ENCODE measurements at places on chromosomes 1 and 21. TPM values are rescaled to one million over a fixed set of nuclear protein-coding genes. Genes with fewer than 3 reads are reported as not detected.

- H3K27me3 ChIP-seq: no peaks in the 10 kb centered on the region
- no peak overlapping the region for H3K27ac ChIP-seq
- H3K4me1 ChIP-seq: no peaks in the 10 kb centered on the region
- no peak overlapping the region for H3K4me3 ChIP-seq
These were observed 47.6 kb downstream of the TYW3 start for GRCh38 chr1:74780594-74780993.

Gene TRIM67
- not detected for total RNA-seq

Gene LDLRAD1
- 1.4 TPM for total RNA-seq

DNA sequence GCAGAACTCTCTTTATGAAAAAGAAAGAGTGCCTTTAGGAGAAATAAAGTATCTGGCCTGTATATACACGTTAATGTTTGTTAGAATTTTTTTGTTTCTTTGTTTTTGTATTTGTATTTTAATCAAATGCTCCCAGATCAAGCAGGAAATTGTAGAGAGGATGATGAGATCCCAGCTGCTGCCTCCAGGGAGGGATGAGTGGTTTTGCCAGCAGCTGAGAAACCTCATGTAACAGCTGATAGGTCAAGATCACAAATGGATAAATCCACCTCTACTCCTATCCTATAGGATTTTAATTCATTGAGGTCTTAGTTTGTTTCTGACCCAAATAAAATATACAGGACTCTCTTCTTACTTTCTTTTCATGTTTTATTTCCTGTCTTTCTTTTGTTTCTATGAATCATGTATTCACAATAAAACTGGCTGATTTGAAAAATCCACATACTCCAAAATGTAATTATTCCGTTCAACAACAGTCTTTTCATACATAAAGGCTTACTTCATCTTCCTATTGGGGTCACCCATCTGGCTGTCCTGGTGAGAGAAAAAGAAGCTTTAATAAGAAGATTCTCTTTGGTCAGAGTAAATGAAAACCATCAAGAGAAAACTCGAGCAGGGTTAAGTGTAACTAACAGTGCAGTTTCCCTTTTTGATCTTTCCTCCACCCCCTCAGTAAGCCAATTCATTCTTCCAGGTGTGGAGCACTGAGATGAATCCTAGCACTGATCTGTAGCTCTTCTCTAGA lies 129.3 kb upstream of the PLPPR5 start:
- no peaks in the 10 kb centered on the region for H3K4me1 ChIP-seq
- H3K4me3 ChIP-seq: no peak overlapping the region
- no peak for DNase-seq
- no peaks in the 10 kb centered on the region for H3K36me3 ChIP-seq
- H3K27me3 ChIP-seq: no peaks in the 10 kb centered on the region

Gene LHX8
- not detected for total RNA-seq

Gene GIPC2
- 3.8 TPM for total RNA-seq

- H3K4me1 ChIP-seq: peaks cover 24% of the 10 kb centered on the region
- peak within 1 kb of the TSS; percentile 80 for H3K27ac ChIP-seq
- H3K27me3 ChIP-seq: no peaks in the 10 kb centered on the region
- H3K36me3 ChIP-seq: no peaks in the 10 kb centered on the region
These were observed at the start of gene PDZK1IP1 for GRCh38 chr1:47189844-47190508. PDZK1IP1 (minus strand) TSS chr1:47190036; CDS start chr1:47189932, 104 bp downstream.

GRCh38 chr1:222372221-222372620 lies 175.7 kb downstream of the HHIPL2 start:
- H3K27ac ChIP-seq: no peak overlapping the region
- H3K4me1 ChIP-seq: no peaks in the 10 kb centered on the region
- H3K27me3 ChIP-seq: no peaks in the 10 kb centered on the region
- no peaks in the 10 kb centered on the region for H3K36me3 ChIP-seq
- H3K4me3 ChIP-seq: no peak overlapping the region

Gene LMOD1
- total RNA-seq: 8.3 TPM

- peak overlapping the region; percentile 85 for H3K27ac ChIP-seq
- no peaks in the 10 kb centered on the region for H3K36me3 ChIP-seq
- no peak for DNase-seq
- no peaks in the 10 kb centered on the region for H3K27me3 ChIP-seq
- peaks cover 13% of the 10 kb centered on the region for H3K4me1 ChIP-seq
- H3K4me3 ChIP-seq: no peak overlapping the region
These were observed 208.3 kb upstream of the RUNX1 start for GRCh38 chr21:35257413-35257812.

Gene PDE9A
- 2.5 TPM for total RNA-seq

GRCh38 chr1:82586473-82586872 lies 785.7 kb downstream of the ADGRL2 start:
- DNase-seq: no peak
- no peak overlapping the region for H3K27ac ChIP-seq
- no peaks in the 10 kb centered on the region for H3K4me1 ChIP-seq

DNA sequence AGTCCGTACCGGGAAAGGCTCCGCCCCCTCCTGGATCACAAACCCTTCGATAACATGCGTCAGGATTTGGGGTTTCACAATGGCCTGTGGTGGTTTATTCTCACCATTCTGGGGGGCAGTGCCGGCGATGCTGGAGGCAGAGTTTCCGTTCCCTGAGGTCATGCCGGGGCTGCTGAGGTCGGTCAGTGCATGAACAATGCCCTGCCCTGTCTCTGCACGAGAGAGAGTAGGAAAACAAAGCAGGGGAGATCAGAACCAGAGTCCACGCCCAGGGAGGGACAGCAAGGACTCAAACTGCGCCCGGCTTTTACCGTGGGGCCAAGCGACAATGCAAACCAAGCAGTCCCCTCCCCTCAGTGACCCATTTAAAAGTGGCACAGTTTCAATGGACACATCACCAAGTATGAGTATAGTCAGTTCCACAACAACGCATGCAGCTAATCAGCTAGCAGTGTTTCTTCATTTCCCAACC lies 13.2 kb upstream of the A3GALT2 start:
- peak overlapping the region; percentile 27 for H3K4me3 ChIP-seq
- no peak for DNase-seq
- H3K27ac ChIP-seq: peak overlapping the region; percentile 89
- H3K27me3 ChIP-seq: no peaks in the 10 kb centered on the region

DNA sequence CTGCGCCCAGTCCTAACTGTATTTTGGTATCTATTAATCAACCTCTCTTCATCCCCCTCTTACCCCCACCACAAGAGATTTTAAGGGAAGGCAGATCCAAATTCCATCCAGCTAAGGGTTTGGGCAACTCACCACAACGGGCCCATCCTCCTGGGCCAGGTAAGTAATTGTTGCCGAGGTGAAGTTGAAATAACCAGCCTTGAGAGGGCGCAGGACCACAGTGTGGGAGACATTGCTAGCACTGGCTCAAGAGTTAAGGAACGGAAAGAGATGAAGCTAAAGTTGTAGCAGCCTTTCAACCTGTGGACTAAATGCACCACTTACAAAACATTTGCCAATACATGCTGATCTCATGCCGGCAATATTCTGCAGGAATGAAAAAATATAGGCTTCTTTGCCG lies 5.9 kb downstream of the SSR2 start:
- DNase-seq: no peak
- H3K36me3 ChIP-seq: peaks cover 16% of the 10 kb centered on the region
- H3K4me3 ChIP-seq: no peak overlapping the region

DNA sequence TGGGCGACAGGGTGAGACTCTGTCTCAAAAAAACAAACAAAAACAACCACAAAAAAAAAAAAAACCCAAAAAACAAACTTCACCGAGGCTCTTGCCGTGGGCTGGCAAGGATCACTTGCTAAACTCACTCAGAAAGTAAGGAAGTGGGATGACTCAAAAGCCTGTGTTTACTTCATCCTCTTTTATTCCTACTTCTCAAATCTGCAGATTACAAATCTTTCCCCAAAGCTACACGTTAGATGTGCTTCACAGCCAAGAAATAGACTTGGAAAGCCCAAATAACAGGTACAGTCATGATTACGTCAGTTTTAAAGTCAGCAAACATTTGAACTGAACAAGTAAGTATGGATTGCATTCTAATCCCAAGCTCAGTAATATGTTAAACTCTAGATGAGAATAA lies 359.3 kb downstream of the ADGRL2 start:
- DNase-seq: no peak
- no peaks in the 10 kb centered on the region for H3K27me3 ChIP-seq
- H3K27ac ChIP-seq: no peak overlapping the region
- H3K4me3 ChIP-seq: no peak overlapping the region

DNA sequence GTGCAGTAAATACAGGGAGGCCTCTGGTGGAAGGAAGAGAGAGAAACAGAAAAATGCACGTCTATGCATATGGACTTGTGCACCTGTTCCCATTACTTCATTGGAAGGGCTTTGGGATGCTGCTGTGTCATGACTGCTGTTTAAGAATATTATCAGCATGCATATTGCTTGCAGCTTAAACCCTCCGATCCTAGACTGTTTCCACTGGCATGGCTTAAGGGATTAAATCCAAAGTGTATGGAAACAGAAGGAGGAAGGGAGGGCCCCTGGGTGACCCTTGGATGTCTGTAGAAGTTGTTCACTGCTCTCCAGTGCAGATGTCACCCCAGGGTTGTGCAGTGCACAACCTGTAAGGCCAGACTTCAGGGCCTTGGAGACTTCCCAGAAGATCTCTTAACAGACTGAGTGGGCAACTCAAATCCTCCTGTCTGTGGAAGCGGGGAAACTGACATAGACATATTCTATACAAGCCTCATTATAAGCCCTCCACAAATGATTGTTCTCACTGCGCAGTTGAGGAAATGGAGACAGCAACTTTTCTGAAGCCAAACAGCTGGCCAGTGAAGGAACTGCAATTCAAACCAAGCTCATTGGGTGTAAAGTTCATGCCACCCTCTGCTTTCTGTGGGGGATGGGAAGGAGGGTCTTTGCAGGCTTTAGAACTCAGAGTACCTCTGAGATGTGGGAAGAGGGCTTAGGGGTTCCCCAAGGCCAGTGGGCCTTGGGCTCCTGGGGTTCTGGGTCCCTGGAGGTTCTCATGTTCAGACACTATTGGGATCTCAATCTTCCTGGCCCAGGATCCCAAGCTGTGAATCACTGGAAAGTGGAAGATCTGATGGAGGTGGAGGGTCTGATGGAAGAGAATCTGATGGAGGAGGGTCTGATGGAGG lies 73.8 kb downstream of the UMODL1 start:
- no peak overlapping the region for H3K27ac ChIP-seq
- no peak overlapping the region for H3K4me3 ChIP-seq
- H3K36me3 ChIP-seq: no peaks in the 10 kb centered on the region
- peaks cover 7% of the 10 kb centered on the region for H3K4me1 ChIP-seq
- H3K27me3 ChIP-seq: no peaks in the 10 kb centered on the region

Gene C1orf56
- 0.23 TPM for total RNA-seq

Gene SH2D1B
- total RNA-seq: 0.91 TPM

DNA sequence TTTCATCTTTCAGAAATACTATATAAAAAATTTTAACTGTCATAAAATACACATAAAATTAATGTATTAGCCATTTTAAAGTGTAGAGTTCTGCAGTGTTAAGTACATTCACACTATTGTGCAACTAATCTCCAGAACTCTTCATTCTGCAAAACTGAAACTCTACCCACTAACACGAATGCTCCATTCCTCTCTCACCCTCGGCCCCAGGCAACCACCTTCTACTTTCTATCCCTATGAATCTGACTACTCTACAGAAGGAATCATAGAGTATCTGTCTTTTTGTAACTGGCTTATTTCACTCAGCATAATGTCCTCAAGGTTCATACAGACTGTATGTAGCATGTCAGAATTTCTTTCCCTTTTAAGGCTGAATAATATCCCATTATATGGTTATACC lies 43.4 kb downstream of the LTN1 start:
- no peaks in the 10 kb centered on the region for H3K27me3 ChIP-seq
- no peak for DNase-seq
- no peak overlapping the region for H3K4me3 ChIP-seq
- no peak overlapping the region for H3K27ac ChIP-seq

Gene LDLRAP1
- 19.6 TPM for total RNA-seq

DNA sequence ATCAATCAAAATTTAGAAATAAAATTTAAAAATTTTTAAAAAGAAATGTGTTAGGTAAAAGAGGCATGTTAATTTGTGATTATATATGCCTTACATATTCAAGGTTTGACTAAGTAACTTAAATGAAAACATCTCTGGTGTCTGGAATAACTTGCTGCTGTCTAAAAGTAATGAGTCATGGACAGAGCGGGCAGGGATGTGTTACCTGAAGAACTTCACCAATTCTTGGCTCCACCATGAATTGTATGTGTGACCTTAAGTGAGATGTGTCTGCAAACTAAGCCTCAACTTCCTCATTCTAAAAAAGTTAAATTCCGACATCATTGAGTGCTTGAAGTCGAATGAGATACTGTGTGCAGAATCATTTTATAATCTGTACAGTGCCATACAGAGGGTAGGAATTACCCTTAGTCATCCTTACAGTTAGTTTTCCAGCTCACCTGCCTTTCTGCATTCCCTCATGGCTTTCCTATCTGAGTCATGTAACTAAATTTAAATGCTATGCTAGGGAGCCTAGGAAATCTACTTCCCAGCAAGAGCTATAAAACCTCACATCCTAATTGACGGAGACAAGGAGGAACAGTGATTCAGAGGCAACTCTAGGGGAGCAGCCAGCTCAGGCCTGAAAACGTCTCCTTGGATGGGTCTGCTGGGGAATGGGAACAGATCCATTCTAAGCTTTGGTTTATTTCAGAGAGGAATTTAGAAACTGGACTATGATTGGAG lies 100.7 kb upstream of the TSPAN2 start:
- no peaks in the 10 kb centered on the region for H3K4me1 ChIP-seq
- no peaks in the 10 kb centered on the region for H3K36me3 ChIP-seq
- no peak overlapping the region for H3K4me3 ChIP-seq
- peak overlapping the region; percentile 3 for H3K27ac ChIP-seq

Gene TNFRSF1B
- 4.7 TPM for total RNA-seq

Gene CACNA1S
- total RNA-seq: not detected

- no peaks in the 10 kb centered on the region for H3K36me3 ChIP-seq
- H3K4me3 ChIP-seq: no peak overlapping the region
- no peak for DNase-seq
- peaks cover 28% of the 10 kb centered on the region for H3K4me1 ChIP-seq
- no peak overlapping the region for H3K27ac ChIP-seq
These were observed 95.4 kb upstream of the USP24 start for GRCh38 chr1:55310505-55310971.

DNA sequence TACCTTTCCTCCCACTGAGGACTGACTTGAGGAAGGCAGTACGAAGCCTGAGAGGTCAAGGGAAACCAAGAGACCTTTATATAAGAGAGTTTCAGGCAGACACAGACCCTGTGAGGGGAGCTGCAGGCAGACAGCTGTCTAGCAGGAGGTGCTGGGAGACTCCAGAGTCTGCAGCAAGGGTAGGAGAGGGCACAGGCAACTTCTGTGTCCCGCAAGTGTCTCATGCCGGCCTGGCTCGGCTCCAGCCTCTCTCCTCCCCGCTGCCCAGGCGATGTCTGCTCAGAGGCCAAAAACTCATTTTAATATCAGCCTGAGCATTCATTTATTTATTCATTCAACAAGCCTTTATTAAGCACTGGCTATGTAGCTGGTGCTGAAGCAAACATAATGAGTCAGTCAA lies 83.0 kb downstream of the KIRREL1 start:
- no peak overlapping the region for H3K4me3 ChIP-seq
- no peak for DNase-seq
- no peaks in the 10 kb centered on the region for H3K27me3 ChIP-seq
- H3K36me3 ChIP-seq: no peaks in the 10 kb centered on the region
- no peaks in the 10 kb centered on the region for H3K4me1 ChIP-seq

- no peaks in the 10 kb centered on the region for H3K27me3 ChIP-seq
- no peak for DNase-seq
- H3K36me3 ChIP-seq: no peaks in the 10 kb centered on the region
- peak overlapping the region; percentile 13 for H3K4me3 ChIP-seq
- peaks cover 58% of the 10 kb centered on the region for H3K4me1 ChIP-seq
These were observed 5.6 kb upstream of the FAM131C start for GRCh38 chr1:16078925-16079656.

Measured in esophagus squamous epithelium (tissue), 5 donors.